Cortex of kidney (tissue), 1 donor: ENCODE measurements at places on chromosomes 1 and 21.

GRCh38 chr1:117051224-117052064, 8.7 kb upstream of the TTF2 start:
- no peak for DNase-seq

- DNase-seq = no peak
Measured at GRCh38 chr1:172085317-172085716, 244.0 kb downstream of the DNM3 start.

DNA sequence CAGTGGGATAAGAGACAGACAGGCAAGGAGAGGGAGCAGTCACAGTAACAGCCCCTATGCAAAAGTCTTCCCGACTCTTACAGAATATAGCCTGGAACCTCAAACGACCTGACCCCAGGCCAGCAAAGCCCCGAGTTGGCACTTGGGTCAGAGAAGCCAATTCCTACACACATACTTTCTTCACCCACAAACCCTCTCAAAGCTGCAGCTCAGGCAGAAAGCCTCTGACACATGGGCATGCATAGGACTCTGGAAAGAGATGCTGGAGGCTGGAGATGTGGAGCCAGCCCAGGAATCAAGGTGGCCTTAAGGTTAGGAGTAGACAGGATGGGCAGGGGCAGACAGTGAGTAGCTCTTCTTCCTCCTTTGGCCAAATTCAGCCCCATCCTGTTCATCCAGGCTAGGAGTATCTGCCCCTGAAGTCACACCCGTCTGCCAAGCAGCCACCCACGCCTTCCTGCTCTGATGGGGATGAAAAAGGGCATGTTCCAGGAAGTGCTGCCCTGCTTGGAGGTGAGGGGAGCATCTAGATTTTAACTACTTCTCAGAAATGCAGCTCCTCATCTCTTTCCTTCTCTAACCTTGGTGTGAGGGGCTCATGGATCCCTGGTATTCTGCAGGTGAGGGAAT, 7.8 kb downstream of the SLC41A1 start:
- DNase-seq = no peak

GRCh38 chr1:147243228-147243685, 773 bp downstream of the CHD1L start:
- no peak for DNase-seq

- DNase-seq = no peak
Measured at GRCh38 chr1:237115035-237115434, 73.1 kb downstream of the RYR2 start.

GRCh38 chr1:21687081-21687529, 17.9 kb upstream of the RAP1GAP start:
- DNase-seq = no peak

- no peak for DNase-seq
Measured at GRCh38 chr1:29202584-29203340, 21.1 kb upstream of the SRSF4 start.

- DNase-seq = no peak
Measured at GRCh38 chr1:214031267-214031650, 43.5 kb downstream of the PROX1 start.

GRCh38 chr1:160243767-160244166, 18.6 kb downstream of the DCAF8 start:
- DNase-seq = no peak

DNA sequence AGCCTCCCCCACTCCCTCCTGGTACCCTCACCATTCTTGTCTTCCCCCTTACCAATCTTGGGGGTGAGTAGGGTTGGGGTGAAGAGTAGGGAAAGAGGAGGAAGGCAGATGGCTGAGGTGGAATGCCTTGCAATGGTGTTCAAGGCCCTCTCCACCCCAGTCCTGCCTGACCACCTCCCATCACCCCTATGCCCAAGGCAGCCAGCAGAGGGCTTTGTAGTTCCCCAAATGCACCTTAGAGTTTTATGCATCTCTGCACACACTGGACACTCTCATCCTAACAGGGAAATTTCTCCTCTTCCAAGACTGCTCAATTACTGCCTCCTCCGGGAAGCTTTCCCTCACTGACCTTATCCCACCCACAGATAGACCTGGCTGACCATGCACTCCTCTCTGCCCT, 15.4 kb downstream of the KIF17 start:
- no peak for DNase-seq

GRCh38 chr1:22773981-22774832, 63.6 kb downstream of the EPHB2 start:
- no peak for DNase-seq

GRCh38 chr1:235407419-235407818, 40.2 kb downstream of the TBCE start:
- DNase-seq = no peak

GRCh38 chr1:200410566-200410878, 686 bp upstream of the ZNF281 start:
- DNase-seq = no peak

DNA sequence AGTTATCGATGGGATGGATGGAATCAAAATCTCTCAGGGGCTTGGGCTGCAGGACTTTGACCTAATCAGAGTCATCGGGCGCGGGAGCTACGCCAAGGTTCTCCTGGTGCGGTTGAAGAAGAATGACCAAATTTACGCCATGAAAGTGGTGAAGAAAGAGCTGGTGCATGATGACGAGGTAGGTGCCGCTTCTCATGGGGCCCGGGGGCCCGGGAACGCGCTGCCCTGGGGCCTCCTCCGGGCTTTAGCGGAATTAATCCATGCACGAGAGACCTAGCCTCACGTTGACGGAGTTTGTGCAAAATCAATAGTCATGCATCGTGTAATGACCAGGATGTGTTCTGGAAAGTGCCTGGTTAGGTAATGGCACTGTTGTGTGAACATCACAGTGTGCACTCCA, 43.8 kb downstream of the FAAP20 start:
- no peak for DNase-seq

DNA sequence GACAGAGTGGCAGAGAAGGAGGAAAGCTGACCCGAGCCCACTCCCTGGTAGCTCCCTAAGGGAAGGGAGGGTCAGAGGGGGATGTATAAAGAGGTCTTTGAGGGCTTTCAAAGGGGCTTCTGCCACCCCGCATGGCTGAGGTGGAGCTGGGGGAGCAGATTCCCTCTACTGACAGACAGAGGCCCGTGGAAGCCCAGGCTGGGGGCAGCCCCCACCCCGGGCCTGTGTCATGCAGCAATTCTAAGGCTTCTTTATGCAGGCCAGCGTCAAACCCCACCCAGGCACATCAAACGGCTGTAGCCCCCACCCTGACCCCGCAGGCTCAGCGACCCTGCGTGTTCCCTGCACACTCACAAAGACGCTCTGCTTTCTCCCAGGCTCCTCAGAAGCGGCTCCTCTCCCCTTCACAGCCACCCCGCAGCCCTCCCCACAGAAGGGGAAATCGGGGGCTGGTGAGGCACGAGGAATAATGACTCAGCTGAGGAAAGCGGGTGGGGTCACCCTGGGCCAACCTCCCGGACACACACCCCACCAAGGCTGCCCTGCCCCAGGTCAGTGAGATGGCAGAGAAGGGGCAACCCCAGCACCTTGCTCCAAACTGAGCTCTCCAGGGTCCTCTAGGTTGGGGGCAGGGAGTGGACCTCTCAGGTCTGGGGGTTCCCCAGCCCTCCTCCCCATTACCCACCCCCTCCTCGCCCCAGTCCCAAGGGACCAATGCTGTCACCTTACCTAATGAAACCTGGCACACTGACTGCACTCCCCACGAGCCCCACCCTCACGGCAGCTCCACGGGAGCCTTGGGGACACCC, 10.8 kb downstream of the SLC45A3 start:
- DNase-seq = no peak

- DNase-seq = no peak
Measured at GRCh38 chr21:42840411-42841155, 38.8 kb downstream of the WDR4 start.

DNA sequence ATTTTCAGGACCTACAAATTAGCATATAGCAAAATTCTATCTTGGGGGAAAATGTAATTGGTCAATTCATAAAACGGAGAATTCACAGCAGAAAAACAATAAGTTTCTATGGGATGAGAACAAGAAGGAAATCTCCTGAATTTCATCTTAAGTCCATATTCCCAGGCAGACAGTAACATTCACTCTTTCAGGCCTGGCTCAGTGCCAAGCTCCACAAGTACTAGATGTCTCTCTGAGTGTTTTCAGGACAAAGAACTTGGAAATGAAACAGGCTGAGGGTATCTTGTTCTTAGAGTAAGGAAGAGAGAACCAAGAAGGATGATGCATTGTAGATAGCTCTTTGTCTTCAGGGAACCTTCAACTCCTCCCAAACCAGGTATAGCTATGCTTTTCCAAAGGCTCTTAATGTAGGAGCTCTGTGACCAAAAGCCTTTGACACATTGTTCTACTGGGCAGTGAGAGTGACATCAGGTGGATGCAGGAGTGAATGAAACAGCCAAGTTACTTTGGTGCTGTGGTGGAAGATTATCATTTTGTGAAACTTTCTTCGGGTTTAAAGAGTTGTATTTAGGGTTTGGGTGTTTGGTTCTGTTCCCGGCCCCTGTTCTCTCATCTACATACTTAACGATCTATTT, 298.3 kb downstream of the GPATCH2 start:
- no peak for DNase-seq

DNA sequence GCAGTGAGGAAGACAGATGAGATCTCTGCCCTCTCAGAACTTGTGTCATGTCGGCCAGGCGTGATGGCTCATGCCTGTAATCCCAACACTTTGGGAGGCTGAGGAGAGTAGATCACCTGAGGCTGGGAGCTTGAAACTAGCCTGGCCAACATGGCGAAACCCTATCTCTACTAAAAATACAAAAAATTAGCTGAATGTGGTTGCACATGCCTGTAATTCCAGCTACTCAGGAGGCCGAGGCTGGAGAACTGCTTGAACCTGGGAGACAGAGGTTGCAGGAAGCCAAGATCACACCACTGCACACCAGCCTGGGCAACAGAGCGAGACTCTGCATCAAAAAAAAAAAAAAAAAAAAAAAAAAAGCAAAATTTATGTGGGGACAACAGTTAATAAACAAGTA, 40.9 kb upstream of the RALGPS2 start:
- DNase-seq = no peak

DNA sequence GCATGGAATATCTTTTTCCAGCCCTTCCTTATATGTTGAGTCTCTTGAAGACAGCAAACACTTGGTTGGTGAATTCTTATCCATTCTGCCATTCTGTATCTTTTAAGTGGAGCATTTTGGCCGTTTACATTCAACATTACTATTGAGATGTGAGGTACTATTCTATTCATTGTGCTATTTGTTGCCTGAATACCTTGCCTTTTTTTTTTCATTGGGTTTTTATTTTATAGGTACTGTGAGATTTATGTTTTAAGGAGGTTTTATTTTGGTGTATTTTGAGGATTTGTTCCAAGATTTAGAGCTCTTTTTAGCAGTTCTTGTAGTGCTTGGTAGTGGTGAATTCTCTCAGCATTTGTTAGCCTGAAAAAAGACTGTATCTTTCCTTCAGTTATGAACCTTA, 60.6 kb upstream of the ASPM start:
- no peak for DNase-seq

GRCh38 chr21:46052703-46053651, 44.9 kb upstream of the COL6A2 start:
- no peak for DNase-seq
